Myocyte (in vitro differentiated cells): ENCODE measurements at places on chromosomes 2 and 18.
A peak's percentile ranks its signal among the peaks of the same experiment; 100 is the strongest.

DNA sequence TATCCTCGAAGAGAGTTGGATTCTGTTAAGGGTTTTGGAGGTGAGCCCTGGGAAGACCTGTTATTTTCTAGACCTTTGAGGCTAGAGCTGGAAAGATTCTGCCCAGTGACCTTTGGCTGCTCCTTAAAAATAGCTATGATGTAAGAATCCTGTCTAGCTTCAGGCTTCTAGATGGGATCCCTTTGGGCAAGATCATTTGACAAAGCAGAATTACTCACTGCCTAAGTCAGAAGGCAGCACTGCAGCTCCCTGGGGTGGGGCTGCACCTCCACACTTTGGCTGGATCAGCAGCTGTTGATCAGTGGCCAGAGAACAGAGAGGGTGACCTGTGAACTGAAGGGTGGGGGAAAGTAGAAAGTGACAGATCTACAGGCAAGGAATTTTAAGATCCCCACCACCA lies 103.8 kb downstream of the ASAP2 start:
- peak; percentile 96 for DNase-seq

DNA sequence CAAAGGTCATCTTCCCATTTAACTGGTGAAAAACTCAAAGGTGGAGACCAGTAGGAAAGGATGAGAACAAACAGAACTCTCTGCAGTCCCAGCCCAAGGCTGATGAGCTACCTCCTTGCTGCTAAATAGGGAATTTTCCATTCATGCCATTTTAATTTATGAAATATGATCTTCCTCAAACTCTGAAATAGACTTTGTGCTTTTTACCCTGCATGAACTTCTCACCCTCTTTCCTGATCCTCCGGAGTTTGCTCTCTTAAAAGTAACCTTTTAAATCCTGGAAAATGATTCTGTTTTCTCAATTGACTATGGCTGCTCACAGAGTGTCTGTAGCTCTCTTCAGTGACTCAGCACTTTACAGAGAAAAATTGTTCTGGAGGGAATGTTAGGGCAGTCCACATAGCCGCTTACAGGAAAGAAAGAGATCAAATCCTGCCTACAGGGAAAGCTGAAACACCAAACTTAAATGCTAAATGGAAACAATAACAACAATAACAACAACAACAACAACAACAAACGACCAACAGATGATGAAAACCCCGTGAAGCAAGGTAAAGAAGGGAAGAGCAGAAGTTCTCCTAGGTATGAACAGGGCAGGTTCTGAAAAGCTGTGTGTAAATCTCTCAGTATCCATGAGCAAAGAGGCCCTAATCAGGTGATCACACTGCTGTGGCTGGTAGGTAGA lies 79.8 kb upstream of the SESTD1 start:
- peak; percentile 56 for DNase-seq

GRCh38 chr2:193276560-193276959 lies 1081.8 kb upstream of the TMEFF2 start:
- DNase-seq, result no peak

DNA sequence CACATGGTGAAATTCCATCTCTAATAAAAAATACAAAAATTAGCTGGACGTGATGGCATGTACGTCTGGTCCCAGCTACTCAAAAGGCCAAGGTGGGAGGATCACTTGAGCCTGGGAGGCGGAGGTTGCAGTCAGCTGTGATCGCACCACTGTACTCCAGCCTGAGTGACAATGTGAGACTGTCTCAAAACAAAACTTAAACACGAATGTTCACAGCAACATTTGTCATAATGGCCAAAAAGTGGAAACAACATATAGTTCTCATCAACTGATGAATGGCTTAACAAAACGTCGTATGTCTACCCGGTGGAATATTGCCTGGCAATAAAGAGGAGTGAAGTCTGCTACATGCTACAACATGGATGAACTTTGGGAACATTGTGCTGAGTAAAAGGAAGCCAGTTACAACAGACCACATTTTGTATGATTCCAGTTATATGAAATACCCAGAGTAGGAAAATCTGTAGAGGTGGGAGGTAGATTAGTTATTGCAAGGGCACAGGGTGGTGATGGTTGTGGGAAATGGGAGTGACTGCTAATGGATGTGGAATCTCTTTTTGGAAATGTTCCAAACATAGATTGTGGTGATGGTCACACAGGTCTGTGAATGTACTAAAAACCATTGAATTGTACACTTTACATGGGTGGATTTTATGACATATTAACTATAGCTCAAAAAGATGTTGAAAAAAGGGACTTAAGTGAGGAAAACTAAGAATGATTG lies 478.2 kb downstream of the PTPRM start:
- no peak for DNase-seq

DNA sequence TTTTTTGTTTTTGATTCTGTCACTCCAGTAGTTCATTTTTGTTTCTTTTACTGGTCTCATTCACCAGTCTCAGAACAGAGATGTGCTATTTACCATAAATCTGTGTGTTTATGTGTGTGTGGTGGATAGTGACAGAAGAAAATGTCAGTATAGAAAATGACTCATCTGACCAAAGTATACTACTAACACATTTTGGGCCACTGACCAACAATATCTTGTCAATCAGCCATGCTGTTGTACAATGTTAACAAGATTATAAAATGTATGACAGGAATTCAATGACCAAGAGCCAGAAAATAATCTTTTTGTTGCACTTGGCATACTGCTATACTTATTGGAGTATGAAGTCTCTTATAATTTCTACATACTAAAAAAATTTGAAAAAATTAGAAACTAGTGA lies 1081.4 kb upstream of the NRXN1 start:
- DNase-seq, result no peak

DNA sequence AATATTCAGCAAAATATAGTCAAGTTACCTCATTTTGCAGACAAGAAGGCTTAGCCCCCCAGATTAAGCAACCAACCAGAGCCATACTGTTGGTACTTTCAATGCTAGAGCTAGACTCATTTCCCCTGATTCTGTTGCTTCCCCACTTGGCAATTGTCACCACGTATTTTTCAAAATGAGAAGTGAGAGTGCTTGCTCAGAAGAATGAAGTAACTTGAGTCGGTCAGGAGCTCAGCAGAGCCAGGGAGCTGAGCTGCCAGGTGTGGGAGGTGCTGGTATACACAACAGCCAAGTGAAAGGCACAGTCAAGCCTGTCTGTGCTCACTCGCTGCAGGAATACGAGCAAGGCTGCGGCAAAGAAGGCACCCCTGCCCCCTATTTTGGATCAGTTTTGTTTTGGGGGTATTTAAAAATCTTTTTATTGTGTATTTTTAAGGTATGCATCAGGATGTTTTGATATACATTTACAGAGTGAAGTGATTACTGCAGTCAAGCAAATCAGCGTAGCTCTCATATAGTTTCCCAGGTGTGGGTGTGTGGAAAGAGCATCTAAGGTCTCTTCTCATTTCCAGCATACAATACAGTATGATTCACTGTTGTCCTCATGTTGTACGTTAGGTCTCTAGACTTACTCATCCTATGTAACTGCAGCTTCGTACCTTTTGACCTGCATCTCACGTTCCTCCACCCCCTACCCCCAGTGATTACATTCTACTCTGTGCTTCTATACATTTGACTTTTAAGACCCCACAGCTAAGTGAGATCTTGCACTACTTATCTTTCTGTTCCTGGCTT lies 62.4 kb downstream of the MRPS9 start:
- no peak for DNase-seq

DNA sequence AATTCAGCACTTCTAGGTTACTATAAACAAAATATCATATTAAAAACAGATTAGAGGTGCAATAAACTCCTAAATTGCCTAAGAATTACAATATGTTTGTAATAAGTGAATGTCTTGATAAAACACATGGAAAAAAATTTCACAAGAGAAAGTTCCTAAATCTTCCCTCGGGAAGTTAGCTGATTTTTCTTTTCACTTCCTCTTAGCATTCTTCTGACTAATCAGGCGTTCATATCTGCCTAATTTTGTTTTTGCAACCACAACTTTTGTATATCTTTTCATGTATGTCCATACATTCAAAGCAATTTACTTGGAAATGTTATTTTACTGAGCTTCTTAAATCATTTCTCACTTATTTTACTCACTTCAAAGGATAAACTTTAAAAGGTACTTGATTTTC lies 88.5 kb downstream of the RTTN start:
- DNase-seq, result no peak
